ENCODE measurements at places on chromosomes 7 and 10.

- DNase-seq = peak; percentile 65
These were observed 18.4 kb downstream of the DLG5 start for GRCh38 chr10:77907900-77908717.

GRCh38 chr7:119037941-119038340 lies 813.4 kb downstream of the ANKRD7 start:
- DNase-seq = no peak

GRCh38 chr7:54907981-54908380 lies 110.8 kb upstream of the EGFR start:
- no peak for DNase-seq

DNA sequence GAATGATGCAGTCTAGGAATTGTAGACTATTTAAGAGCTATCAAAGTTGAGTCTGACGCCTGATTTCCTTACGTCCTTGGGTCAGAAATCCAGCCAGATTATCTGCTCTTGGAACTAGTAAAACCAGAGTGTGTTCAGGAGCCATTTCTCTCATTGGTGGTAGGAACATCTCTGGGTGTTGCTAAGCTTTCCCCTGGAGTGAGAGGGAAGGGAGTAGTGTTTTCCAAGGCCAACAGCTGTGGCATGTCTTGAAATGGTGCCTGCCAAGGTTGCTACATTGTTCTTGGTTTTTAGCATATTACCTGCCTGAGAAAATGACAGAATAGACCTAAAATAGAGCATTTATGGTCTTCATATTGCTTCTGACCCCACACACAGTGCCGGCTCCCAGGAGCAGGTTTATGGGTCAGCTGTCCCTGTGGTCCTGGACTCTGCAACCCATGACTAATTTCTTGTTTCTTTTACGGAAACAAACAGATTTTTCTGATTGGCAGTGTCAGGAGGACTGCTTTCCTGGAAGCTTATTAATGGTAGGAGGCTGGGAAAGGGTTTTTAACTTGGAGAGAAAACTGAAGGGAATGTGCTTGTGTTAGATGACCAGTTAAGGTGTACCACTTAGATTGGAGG lies 17.5 kb downstream of the GBF1 start:
- DNase-seq = no peak

- peak; percentile 36 for DNase-seq
These were observed 11.7 kb downstream of the CASP2 start for GRCh38 chr7:143299840-143300239.

- DNase-seq = peak; percentile 41
These were observed 521 bp upstream of the NYAP1 start for GRCh38 chr7:100483090-100483721.

DNA sequence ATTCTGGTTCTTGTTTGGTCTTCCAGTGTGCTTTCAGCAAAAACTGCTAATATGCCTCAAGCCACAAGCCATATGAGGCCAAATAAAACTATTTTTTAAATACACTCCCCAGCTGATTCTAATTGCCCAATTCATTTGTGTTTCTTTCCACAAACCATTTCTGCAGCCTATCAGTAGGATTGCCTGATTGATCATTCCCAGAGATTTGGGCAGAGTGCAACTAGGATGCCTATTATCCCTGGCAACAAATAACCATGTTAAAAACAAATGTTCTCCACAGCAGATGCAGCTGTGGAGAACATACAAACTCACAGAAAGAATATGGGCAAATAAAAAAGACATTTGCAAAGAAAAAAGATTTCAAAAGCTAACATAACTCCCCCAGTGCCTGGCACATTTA lies 76.9 kb upstream of the CAV2 start:
- no peak for DNase-seq

DNA sequence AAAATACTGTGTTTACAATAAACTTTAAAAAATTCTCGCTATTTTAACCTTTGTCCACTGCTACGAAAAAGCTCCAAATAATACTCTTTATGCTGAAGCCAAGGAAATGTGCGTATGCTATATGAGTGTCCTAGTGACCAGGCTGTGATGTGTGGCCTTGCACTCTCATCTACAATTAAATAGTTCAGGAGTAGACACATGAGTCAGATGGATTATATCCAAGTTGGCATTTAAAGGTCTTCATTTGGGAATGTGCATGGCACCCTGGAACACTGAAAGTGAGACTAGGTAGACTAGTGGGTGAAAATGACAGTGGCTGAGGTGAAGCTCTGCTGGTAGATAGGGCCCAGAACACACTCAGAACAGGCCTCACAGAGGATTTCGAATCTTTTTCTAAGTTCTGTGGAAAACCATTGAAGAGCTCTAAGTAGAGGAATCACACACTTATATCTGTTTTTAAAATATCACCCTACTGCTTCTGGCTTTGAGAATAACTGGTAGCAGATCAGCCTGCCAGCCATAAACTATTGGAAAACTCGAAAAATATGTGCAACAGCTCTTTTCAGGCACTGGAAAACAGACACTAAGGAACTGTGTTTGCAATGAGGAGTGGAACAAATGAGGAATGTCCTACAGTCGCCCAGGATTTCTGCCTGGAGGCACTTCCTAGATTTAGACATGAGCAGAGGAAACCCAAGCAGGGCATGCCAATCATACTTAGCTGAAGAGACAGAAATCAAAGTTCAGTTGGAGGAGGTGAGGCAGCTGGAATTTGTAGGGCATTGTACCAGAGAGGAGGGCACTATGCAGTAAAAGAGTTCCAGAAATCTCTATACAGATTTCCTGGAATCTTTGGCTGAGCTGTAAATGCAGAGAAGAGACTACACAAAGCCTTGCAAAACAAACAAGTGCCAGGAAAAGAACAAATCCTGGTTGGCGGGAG lies 603.8 kb upstream of the LRRTM3 start:
- no peak for DNase-seq

DNA sequence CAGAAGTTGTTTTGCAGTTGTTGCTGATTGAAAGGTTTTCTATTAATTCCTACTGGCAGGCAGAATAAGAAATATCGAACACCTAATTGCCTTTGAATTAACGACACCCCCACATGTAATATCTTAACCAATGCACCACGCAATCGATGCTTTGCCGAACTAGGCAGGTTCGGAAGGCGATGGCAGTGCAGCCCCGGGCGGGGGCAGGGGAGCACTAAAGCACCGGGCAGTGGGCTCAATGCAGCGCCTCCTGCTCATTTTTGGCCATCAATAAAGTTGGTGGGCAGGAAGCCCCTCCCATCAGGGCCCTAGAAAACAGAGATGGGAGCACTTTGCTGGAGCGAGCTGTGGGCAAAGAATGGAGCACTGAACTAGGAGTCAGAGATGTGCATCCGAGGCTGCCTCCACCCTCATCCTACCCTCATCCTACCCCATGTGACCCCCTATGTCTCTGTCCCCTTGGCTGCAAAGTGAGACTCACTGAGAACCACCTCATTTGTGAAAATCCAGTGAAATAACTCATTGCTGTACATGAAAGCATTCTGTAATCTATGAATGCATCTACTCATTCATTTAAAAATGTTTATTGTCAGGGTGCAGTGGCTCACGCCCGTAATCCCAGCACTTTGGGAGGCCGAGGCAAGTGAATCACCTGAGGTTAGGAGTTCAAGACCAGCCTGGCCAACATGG lies 19.6 kb upstream of the CHST15 start:
- no peak for DNase-seq

- DNase-seq = no peak
These were observed 116.0 kb upstream of the PDLIM1 start for GRCh38 chr10:95406651-95407280.

DNA sequence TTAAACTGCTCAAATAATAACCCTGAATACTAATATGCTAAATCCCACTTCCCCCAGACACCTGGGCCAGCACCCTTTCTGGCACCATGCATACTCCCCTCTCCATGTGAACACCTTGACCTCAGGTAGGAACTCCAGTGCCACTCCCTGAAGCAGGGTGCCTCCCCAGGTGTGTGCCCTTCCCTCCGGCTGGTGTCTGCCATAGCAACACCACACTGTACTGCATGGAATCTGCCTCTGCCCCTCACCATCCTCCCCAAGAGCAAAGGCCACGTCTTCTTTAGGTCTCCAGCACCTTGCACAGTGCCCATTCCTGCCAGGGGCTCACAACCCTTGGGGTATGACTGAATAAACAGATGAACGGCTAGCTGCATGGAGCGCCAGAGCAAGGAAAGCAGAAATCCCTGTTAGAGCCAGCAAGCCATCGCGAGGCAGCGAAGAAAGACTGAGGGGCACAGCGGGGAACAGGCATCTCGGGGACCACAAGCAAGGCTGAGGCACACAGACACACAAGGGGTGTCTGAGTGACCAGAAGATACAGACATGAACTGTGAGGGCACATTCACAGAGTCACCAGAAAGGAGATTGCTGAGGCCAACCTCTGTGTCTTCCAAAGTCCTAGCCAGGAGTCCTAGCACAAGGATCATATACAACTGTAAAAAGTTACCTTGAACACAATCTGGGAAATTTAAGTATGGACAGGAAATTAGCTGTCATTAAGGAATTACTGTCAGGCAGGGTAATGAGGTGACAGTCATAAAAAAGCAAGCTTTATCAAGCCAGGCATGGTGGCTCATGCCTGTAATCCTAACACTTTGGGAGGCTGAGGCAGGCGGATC lies 25.7 kb downstream of the COBL start:
- no peak for DNase-seq

GRCh38 chr7:138125598-138126111 lies 49.4 kb downstream of the AKR1D1 start:
- no peak for DNase-seq

- DNase-seq = no peak
These were observed 14.4 kb upstream of the YWHAG start for GRCh38 chr7:76372984-76373833.

- DNase-seq = no peak
These were observed 35.4 kb downstream of the MASTL start for GRCh38 chr10:27190508-27190907.

DNA sequence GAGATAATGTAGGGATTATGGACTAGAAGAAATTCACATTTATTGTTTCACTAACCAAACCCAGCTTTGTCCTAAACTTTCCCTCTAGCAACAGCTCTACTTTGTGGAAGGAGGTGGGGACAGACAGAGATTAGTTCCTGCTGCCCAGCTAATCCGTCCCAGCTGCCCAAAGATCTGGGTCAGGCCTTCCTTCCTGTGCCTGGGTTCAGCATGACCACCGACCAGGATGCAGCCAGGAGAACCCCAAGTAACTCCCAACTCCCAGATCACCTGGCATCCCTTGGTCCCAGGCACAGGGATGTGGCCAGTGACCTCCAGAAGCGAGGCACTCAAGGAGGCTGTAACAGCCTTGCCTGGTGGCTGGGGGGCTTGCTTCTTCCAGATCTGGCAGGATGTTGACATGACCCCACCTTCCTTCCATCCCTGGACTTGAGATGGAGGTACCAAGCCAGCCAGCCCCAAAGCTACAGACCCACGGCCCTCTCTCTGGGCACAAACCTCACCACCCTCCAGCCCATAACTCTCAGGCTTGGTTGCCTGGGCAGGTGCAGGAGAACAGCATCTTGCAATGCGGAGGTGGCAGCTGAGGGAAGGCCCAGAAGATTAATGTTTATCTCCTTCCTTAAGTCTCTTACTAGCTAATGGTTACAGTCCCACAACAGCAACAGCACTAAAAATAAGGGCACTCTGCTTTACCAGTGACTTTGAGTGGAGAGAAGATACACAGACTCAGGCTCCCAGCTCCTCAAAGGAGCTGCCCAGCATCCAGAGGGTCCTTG lies 11.1 kb downstream of the CAMK2G start:
- DNase-seq = no peak

GRCh38 chr10:3111621-3112163 lies 44.3 kb downstream of the PFKP start:
- DNase-seq = no peak

DNA sequence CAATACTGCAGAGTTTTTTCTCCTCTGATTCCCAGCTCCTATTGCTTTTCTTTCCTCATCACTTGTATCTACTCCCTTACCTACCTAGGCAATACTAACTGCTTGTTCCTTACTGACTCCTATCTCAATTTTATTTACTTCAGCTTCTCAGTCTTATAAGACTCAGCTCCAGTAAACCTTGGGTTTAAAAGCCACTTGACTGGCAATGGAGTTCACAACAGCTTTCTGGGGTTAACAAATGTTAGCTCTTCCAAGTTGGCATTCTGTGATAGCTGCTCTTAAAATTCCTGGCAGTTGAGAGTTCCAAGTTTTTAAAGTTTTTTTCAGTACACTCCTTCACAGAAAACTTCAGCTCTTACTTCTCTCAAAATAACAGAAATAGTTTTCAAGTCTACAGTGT lies 14.2 kb downstream of the ATAD1 start:
- no peak for DNase-seq

DNA sequence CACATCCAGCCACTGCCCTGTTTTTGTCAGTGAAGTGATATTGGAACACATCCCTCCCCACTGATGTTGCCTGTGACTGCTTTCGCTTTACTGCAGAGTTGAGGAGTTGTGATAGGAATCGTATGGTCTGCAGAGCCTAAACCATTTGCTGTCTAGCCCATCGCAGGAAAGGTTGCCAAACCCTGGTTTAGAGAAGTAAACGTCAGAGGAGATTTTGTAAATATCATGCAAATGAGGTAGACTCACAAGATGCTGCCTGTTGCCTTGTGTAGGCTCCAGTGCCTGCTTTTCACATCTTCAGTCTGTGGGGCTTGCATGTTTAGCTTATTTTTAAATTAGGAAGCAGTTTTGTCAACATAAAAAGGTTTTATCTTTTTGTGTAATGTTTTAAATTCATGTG lies 107.1 kb downstream of the TRRAP start:
- DNase-seq = no peak

DNA sequence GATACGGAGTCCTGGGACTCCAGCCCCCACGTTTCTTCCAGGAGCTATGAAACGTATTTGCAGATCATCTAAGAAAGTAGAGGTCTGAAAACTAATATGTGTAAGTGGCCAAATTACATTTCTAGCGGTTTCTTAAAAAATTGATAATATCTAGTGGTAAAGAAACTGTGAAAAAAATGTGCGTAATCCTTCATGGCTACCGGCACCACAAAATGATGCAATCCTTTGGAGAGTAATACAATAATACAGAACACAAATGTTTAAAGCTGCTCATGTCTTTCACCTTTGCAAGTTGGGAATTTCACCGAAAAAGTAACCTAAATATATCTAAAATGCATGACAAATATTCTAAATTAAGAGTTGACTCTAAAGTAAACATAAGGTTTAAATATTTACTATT lies 742.1 kb downstream of the GRID1 start:
- no peak for DNase-seq

DNA sequence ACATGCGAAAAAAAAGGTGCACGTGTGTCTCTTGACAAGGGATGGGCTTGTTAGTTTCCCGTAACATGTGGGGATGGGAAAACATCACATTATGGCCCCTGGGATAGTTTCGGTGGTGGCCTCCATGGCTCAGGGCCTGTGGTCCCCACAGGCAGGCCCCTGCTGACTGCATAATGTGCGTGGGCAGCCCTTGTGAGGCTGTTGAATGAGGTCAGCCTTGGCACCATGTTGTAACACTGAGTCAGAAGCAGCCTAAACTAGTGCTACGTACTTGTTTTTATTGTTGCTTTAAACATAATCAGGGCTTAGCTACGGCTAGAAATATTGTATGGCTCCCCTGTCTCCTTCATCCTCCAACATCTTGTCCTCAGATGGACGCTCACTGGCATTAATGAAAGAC lies 80.6 kb downstream of the BEND7 start:
- DNase-seq = no peak

GRCh38 chr7:84070770-84071169 lies 123.8 kb downstream of the SEMA3A start:
- peak; percentile 45 for DNase-seq

- DNase-seq = no peak
These were observed 71.2 kb upstream of the IL6 start for GRCh38 chr7:22655781-22656180.

GRCh38 chr7:7491044-7491443 lies 44.6 kb downstream of the COL28A1 start:
- no peak for DNase-seq

Measured in HepG2 (cell line).